ENCODE measurements at places on chromosomes 4 and X. TPM values are rescaled to one million over a fixed set of nuclear protein-coding genes. Genes with fewer than 3 reads are reported as not detected.

GRCh38 chr4:90990284-90990683 lies 863.1 kb downstream of the CCSER1 start:
- no peak for DNase-seq

The PABPC1L2A gene
- 0.99 TPM for total RNA-seq

DNA sequence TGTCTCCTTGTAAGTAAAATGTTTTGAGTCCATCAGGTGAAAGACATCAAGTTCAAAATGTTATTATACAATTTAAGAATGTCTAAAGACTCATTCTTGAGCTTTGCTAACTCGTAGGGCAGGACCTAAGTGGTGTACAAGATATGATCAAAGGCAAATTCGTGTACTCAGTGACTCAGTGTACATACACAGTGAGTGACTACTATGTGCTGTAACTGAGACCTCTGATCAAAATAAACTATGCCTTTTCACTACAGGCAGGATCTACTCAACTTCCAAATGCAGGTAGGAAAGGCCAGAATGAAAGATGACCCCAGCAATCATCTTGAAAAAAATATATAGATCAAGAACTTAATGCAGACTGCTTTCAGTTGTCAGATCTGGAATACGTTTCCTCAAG lies 49.9 kb downstream of the ADGRG2 start:
- DNase-seq, result no peak

DNA sequence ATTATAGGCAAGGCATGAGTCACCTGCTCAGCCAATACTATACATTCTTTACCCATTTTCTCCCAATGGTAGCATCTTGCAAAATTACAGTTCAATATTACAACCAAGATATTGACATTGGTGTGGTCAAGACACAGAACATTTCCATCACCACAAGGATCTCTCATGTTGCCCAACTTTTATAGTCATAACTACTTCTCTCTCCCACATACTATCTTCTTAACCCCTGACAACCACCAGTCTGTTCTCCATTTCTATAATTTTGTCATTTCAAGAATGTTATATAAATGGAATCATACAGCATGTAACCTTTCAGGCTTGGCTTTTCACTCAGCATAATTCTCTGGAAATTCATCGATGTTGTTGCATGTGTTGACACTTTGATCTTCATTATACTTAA lies 144.9 kb downstream of the ENOX2 start:
- no peak for DNase-seq

- DNase-seq, result peak; percentile 15
These were observed 83.2 kb downstream of the GPR143 start for GRCh38 chrX:9682456-9682855.

The SLC25A4 gene
- 60.5 TPM for total RNA-seq

DNA sequence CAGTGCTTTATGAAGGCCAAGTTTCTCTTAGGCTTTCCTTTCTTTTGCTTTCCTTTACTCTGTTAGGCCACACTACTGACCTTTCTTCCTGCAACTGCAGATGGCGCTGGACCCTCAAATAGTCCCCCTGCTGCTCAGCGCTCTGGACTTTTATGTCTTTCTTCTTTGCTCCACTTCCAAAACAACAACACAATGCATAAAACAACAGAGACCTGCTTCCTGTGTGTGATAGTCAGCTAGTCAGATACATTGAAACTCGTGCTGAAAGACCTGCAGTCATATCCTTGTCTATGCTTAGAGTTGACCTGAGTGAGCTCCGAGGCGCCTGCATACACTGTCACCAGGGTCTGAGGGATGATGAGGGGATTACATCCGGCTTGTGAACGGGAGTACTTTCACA lies 108.9 kb upstream of the TEX13D start:
- no peak for DNase-seq

- DNase-seq, result no peak
These were observed 917 bp downstream of the MYL5 start for GRCh38 chr4:675036-675882.

DNA sequence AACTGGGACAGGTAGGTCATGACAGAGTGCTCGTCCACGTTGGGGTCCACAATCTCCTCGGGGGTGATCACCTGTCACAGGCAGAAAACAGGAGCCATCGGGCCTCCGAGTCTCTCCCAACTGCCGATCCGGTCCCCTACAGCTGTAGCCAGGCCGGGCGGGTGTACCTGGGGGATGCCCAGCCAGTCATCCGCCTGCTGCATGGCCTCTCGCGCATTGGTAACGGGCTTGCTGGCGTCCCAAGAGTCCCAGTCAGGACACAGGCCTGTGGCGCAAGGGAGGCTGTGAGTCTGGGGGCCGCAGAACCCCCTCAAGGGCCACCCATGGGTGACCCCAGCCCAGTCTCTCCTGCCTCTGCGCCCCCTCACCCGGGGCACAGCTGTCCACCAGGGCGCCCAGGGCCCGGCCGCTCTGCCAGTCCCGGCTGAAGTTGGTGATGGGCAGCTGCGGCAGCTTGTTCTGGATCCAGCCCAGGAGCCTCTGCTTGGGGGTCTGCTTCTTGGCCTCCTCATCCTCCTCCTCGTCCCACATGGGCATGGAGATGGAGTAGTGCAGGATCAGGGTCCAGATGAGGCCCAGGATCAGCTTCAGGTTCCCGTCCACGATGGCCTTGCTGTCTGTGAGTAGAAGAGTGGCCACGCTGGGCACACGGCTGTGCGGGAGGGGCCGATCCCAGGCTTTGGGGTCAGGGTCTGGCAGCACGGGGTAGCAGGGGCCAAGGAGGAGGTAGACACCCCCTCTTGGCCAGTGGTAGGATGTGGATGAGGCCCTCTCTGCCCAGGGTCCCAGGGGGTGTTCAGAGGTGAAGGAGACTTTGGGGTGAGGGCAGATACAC lies 6.7 kb downstream of the FLNA start:
- DNase-seq, result no peak

The ZNF711 gene
- total RNA-seq, result 125 TPM

The NRK gene
- total RNA-seq, result 6.1 TPM

DNA sequence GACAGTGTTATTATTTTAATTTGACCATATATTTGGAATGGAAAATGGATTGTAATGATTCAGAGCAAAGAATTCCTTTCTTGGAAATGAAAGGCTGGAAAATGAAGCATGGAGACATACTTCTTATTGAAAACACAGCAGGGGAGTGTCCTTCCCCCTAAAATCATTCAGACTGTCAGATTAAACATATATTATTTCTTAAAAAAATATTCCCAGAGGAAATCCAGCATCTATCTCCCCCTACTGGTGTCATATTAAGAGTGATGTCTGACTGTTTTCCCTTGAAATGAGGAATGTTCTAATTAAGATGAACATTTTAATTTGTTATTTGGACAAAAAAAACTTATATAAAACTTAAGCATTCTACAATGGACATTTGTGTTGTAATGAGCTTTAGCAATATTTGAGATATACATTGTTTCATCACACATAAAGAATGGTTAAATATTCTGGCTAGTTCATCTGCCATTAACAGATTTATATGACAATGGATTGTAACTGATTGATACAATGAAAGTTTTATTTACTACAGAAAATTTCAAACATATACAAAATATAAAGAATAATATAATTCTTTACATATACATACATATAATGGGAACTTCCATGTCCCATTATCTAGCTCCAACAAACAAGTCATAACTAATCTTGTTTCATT lies 264.6 kb downstream of the SPRY1 start:
- DNase-seq, result no peak

The XK gene
- total RNA-seq, result 4.3 TPM

DNA sequence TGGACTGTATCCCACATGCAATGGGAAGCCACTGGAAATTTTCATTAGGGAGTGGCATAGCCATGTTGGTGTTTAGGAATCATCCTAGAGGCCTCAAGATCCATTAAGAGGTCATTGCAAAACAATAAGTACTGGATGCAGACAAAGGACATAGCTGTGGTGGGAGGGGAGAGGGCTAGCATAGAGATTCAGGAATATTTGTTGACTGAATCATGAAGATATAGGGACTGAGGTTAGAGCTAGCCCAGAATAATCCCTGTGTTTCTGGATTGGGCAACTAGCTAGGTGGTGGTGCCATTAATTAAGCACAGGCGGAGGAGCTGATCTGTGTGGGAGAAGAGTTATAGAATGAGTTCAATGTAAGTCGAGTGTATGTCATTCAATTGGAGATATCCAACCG lies 135.0 kb downstream of the RAB28 start:
- DNase-seq, result no peak

DNA sequence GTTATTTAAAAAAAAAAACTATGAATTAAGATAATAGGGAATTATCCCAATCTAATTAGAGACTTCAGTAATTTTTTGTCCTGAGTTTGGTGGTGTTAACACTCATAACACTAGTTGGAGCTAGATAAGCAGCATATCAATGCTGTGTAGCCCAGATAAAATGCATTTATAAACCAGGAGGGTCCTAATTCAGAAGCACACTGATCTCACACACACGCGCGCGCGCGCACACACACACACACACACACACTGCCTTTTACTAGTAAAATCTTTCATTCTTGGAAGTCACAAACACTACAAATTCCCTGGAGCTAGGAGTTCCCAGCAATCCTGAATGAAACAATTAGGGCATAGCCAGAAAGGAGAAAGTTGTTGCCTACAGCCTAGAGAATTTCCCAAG lies 3.2 kb downstream of the UNC5C start:
- DNase-seq, result no peak

GRCh38 chr4:96260064-96260682 lies 420.3 kb downstream of the PDHA2 start:
- DNase-seq, result no peak

The STOX2 gene
- total RNA-seq, result 17.7 TPM

DNA sequence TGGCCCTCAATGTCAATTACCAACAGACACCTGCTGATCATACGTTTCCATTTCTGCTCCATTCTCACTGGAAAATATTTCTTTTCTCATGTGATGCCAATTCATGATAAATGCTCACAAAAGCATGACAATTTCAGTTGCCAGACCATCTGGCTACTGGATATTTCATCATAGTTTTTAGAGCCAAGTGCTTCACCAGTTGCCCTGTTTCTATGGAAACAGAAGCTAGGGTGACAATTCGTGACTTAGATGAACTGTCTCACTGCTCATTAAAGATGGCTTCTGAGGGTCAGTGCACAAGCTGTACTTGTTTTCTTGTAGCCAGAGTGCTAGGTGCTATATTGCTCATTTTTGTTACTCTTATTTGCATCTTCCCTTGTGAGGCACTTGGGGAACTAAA lies 184.9 kb downstream of the COMMD8 start:
- no peak for DNase-seq

The GSTCD gene
- total RNA-seq, result 19.3 TPM
